CD4-positive, alpha-beta T cell treated with Interleukin-6 at 100 ng/mL for 8 hours (primary cell): ENCODE measurements at places on chromosomes 12 and 14.

GRCh38 chr12:31324845-31325523 is 966 bp downstream of the SINHCAF start:
- peak; percentile 30 for DNase-seq

- no peak for DNase-seq
Measured at GRCh38 chr12:19190292-19191031, 60.9 kb downstream of the PLEKHA5 start.

DNA sequence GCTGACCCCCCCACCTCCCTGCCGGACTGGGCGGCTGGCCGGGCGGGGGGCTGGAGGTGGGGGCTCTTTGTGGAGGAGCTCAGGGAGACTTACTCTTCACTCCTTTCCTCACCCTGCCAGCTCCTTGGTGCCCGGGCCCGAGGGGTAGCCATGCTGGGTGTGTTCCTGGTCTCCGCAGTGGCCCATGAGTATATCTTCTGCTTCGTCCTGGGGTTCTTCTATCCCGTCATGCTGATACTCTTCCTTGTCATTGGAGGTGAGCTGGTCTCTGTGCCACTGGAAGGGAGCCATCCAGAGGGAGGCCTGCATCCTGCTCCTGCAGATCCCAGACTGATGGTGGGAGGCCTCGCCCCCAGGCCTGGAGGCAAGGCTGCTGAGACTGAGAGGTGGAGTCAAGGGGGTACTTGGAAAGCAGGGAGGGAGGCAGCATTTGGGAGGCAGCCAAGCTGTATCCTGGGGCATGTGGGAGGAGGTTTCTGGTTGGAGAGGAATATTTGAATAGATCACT is 19.7 kb downstream of the SOAT2 start:
- DNase-seq: no peak

DNA sequence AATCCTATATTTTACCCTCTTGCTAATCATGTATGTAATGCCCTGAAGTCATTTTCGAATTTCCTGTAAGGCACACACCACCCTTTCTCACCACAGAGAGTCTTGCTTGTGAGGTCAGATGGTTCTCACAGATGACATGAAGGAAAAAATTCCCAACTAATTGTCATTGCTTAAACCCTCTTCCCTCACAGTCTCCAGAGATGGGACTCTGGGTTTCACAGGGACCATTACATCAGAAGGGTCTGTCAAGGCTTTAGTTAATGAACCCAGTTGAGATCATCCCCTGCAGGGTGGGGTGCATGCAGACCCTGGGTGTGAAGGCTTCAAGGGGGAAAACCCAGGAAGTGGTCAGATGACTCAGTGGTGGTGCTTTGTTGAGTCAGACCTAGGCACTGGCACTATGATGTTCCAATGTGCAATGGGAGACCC is 229.6 kb downstream of the BCAT1 start:
- DNase-seq: no peak

DNA sequence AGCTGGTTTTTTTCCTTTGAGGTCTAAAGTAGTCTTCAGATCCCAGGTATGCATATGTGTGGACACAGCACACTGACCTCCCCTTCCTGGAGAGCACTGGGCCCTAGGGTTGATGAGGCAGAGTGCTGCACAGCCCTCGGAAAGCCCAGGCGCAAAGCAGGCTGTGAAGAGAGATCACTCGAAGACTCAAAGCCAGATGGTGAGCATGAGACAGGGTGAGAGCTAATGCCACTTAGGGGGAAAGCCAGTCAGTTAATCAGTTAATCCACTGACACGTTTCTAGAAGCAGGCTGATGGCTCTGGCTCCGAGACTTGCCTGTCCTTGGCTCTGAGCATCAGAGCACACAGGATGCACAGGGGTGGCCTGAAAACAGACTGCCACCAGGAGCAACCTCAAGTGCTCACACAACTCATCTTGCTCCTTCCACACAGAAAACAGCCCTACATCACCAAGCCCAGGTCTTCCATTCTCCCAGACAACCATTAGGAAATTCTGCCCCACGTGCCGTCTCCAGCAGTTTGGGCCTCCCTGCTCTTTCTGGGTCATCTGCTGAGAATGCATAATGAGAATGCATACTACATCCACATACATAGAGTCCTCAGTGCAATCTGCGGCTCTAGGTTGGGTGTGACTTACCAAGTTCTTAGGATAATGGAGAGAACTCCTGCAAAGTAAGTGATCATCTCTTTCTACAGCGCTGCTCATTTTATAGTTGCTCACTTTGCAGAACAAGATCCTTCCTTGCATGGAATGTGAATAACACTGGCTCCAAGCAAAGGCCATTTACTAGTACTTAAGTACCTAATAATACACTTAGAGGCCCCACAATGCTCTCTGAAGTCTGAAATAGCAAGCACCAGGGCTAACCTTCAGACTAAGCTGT is 12.0 kb downstream of the AQP6 start:
- DNase-seq: no peak

DNA sequence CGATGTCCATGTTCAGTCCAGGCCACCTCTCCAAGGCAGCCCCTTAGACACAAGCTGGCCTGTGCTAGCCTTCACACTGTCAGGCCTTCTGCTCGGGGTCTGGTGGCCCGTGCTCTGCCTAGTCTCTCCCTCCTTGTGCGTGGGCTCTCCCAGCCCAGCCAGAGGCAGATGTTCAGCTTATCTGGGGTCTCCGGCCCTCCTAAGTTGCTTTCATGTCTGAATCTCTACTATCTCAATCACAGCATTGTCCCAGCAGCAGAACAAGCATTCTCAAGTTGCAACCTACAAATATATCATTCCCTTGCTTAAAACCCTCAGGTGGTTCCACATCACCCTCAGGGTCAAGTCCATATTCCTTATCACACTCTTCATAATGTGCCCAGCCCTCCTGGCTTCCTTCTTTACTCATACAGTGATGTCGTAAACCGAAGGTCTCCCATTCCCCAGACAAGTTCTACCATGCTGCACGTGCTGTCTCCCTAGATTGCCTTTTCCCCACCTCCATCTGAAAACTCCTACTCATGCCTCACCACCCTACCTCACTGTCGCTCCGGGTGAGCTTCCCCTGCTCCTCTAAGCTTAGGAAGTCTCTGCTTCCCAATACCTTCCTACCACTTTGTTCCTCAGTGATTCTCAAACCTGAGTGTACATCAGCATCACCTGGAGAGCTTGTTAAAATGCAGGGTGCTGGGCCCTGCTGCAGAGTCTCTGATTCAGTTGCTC is 1.5 kb downstream of the KRT73 start:
- DNase-seq: no peak

- no peak for DNase-seq
Measured at GRCh38 chr14:33676135-33676566, 274.7 kb downstream of the EGLN3 start.

DNA sequence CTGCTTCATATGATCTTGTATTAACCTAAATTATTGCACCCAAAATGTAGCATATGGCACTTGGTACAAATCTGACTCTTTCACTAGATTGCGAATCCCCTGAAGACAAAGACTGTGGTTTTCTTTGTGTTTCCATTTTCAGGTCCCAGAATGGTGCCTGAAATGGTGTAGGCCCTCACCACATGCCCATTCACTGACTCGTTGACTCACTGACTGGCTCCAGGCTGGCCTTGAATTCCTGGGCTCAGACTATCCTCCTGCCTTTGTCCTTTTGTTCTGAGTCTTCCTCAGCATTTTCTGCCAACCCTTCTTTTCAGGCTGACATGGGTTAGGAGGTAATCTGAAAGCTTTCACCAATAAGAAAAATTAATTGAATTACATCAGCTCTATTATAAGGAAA is 368.7 kb upstream of the GARIN6 start:
- DNase-seq: no peak

- peak; percentile 58 for DNase-seq
Measured at GRCh38 chr14:67837011-67837624, 17.5 kb downstream of the RAD51B start.

DNA sequence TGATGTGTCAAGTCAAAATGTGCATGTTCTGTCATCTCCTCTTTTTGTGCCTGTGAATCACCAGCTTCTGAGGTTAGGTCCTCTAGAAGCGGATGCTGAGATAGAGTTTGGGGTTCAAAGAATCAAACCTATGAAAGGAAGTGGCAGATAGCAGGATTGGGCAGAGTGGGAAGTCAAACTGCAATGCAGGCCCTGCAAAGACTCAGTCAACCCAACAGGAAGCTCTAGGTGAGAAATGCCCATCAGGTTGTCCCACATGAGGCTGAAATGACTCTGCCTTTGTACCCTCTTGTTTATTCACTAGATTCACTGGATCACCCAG is 4.5 kb upstream of the MIA2 start:
- peak; percentile 78 for DNase-seq

DNA sequence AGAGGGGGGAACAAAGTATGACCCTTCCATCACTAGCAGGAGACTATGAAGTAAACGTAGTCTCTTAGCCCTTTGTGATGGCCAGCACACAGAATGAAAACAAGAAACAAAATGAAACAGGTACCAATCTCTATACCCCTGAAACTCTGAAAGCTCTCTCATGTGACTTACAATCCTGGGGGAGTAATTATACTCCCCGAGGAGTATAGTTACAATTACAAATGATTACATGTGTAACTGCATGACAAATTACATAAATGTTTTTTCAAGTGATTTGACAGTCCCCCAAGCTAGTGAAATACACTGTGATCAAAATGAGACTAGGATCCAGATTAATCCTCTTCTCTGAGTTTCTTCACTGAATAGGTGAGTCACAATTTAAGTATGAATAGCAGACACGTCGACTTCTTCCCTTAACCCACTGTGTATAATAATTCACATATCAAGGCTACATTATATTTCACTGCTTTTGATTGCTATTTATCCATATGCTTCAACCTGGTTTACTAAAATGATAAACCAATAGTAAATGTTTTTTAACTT is 74.0 kb downstream of the SPTSSA start:
- DNase-seq: no peak

DNA sequence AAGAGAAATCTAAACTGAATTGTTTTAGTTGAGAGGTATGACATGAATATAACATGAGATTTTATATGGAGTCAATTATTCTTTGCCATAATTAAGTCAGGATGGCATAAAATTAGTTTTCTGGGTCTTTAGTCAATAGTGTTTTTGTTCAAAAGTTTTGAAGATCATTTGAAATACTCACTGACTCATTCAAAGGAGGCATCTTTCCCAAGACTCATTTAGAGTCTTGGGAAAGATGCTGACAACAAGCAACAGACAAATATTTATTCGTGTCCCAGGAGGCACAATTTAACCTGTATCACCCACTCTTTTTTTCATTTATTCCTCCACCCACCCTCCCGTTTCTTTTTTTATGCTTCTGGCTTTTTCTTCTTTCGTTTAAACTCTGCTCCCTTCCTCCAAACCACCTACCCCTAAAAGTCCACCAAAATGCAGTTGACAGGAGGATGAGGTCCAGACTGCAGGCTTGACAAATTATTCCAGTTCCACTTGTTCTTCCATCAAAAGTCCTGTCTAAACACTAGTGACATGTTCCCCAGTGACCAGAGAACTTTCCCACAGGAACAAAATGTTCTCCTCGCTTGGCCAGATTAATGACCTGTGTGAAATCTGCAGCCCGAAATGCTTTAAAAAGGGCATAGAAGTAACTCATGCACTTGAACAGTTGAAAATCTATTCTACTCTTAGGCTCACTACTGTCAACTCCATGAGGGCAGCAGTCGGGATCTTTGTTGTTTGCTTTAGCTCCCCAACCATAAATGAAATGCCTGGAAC is 43.3 kb upstream of the CSRP2 start:
- DNase-seq: no peak

DNA sequence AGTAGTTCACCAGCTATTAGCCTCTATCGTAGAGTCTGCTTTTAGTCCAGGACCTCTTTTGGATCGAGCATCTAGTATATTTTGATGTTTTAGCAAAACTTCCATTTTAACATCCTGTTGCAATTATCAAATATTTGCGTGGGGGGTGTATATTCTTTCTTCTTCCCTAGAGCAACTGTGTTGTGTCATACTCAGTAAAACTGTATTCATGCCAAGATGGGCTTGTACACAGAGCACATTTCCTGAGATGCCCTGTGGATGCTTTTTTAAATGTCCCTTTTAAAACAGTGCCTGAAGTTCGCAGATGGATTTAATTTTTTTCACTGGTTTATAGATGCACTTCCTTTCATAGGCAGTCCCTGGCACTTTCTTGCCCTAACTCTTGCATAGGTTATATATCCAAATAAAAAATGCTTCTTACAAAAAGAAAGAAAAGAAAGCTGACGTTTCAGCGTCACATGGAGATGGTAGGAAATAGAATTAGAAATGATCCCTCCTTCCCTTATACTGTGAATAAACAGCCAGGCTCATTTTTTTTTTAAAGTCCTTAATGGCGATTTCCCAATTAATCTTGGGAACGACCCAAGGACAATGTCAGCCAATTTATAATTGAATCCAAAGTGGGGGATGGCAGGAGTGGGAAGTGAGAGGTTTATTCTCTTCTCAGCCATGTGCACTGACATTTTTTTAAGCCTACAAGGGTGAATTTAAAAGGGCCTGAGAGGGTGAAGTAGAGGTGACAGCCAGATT is 247.0 kb downstream of the SLC41A2 start:
- DNase-seq: no peak

- DNase-seq: no peak
Measured at GRCh38 chr12:11209113-11209512, 22.4 kb upstream of the TAS2R42 start.

DNA sequence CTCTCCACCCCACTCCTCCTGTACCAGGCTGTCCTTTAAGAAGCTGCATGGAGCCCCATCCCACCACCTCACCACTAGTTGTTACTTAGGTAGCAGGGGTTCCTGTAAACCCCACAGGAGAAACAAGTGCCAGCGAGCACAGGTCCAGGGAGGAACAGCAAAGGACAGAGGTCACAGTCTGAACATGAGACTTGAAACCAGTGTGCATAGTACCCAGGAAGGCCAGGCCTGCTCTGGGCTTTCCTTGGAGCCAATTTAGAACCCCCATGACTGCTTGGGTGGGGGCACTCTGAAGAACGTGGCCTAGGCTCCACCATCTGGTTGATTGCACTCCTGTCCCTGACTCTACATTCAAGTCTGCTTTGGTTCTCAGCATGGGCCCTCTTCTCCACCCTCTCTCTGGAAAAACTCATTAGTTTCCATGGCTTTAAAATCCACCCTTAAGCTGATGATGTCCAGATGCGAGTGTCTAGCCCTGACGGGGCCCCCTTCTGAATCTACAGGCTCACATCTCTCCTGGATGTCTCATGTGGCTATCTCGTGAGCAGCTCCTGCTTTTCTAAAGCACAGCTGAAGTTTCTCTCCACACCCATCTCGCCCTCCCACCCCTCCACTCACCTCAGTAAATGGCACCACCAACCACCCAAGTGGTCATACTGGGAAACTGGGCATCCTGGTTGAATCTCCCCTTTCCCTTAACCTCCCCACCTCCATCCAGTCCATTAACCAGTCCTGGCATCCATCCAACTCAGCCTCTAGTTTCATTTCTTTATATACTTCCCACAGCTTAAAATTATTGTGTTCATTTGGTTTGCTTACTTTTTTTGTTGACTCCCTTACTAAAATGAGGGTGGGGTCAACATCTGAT is 8.4 kb downstream of the KRT3 start:
- no peak for DNase-seq
